ENCODE measurements at places on chromosomes 1 and 21.

GRCh38 chr1:38848071-38848470 is 11.5 kb downstream of the RRAGC start:
- DNase-seq: no peak

- no peak for DNase-seq
These were observed 59.5 kb upstream of the C1orf105 start for GRCh38 chr1:172360985-172361384.

DNA sequence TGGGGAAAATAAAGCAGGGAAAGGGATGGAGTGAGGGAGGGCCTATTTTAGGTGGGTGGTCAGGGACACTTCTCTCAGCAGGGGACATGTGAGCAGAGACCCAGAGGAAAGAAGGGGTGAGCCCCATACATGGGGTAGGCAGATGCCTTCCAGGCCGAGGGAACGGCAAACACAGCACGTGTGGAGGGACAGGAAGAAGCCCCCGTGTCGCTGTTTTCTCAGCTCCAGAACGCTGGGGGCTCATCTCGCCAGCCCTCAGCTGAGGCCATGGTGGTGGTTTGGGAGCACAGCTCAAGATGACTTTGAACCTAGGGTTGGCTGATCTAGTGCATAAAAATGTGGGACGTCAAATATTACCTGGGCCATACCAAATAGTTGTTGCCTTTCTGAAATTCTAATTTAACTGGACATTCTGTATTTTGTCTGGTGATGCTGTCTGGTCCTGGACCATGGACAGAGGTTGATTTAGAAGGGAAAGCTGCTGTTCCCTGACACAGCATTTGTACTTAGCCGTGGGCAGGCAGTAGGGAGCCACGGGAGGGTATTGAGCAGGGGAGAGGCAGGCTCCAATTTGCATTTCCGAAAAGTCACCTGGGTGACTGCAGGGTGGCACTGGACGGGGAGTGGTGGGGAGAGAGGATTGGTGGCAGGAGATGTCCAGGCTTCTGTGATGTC is 53.1 kb upstream of the RUNX3 start:
- DNase-seq: no peak

DNA sequence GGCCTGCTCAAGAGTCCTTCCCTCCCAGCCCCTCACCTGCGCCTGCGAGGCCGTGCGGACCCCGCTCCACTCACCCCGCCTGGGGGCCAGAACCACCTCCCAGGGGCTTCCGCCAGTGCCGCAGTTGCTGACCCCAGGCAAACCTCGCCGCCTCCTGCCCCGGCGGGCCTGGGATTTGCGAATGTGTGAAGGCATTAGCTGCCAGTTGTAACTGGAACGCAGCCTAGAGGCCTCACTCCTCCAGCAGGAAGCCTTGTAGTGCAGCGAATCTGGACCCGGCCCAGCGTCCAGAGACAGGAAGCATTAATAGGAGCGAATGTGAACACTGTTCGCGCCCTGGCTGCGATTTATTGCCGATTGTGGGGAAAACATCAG is 140.9 kb upstream of the ARHGEF16 start:
- DNase-seq: no peak

DNA sequence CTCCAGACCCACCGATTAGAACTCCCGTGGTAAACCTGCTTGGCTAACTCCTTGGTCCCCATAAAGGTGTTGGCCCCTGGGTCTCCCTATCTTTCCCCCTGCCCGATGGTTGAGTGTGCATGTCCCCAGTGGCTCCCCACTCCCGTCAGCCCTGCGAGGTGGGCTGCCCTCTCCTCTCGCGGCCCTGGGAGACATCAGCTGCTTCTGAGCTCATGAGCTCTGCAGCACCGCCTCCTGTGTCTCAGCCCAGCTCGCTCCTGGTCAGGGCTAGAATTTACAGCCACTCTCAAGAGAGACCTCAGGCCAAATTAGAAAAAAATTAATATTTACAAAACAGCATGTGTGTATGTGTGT is 15.9 kb upstream of the ZBTB21 start:
- no peak for DNase-seq

DNA sequence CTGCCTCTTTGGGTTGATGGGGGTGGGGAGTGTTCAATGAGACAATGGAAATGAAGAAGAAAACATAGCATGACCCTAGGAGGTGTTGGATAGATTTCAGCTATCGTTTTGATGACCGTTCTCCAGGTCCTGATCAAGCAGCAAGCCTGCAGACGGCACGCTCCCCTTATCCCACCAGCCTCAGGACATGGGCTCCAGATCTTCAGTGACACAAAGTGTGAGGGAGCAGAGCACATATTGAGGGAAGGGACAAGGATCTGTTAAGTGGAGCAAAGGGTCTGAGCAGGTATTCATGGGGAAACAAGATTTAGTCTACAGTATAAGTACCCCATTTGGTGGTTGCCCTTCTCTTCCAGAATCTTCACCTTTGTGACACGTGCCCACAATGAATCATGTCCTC is 4.7 kb downstream of the SPRR5 start:
- no peak for DNase-seq

DNA sequence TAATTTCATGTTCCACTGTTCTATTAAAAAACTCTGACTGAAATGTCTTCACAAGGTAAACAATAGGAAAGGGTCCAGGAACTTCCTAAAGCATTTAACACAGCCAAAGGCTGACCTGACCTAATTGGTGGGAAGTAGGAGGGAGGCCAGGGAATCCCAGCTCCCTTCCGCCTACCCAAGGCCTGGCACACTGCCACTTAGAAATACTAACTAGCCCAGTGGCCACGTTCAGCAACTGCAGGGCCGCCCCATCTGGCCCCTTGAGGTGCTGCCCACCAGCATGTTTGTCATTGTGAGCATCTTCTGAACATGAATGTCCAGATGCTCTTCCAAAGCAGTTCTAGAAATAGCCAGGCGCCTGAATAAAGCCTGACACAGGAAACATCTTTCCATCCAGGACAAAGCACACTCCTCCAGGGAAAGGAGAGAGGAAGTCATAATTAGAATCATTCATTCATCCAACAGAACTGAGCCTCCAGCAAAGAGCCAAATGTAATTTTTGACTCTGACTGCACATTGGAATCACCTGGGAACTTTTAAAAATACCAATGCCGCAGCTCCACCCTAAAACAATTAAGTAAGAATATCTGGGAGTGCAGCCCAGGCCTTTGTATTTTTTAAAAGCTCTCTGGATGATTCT is 44.6 kb upstream of the BCL9 start:
- peak; percentile 48 for DNase-seq

Measured in DMS53 (cell line).